ENCODE measurements at places on chromosomes 2 and 18.
A peak's percentile ranks its signal among the peaks of the same experiment; 100 is the strongest.

- no peak for DNase-seq
These were observed 305.7 kb upstream of the PKDCC start for GRCh38 chr2:41741951-41742595.

GRCh38 chr2:207248702-207249377 is 83.1 kb upstream of the KLF7 start:
- DNase-seq: no peak

- DNase-seq: no peak
These were observed 151.5 kb downstream of the ASB1 start for GRCh38 chr2:238578256-238578655.

GRCh38 chr2:55901322-55901721 is 22.3 kb downstream of the EFEMP1 start:
- no peak for DNase-seq

- DNase-seq: no peak
These were observed 75.0 kb downstream of the TMEM247 start for GRCh38 chr2:46554397-46554796.

DNA sequence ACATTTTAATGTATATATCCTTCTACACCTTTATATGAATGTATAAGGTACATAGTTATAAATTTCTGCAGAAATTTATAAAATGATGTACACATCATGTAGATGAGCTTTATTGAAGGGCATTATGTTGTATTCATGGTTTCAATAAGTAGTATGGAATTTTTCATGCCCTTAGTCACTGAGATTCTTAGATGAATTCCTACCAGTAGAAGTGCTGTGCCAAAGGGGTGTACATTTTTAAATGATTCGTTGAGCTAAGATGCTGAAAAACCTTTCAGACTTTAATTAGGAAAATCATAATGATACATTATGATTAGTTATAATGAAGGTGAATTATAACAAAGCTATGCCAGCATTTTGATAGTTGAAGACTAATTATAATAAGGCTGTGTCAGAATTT is 115.2 kb downstream of the ZNF236 start:
- no peak for DNase-seq

GRCh38 chr2:99881901-99882591 is 260.3 kb downstream of the AFF3 start:
- no peak for DNase-seq

DNA sequence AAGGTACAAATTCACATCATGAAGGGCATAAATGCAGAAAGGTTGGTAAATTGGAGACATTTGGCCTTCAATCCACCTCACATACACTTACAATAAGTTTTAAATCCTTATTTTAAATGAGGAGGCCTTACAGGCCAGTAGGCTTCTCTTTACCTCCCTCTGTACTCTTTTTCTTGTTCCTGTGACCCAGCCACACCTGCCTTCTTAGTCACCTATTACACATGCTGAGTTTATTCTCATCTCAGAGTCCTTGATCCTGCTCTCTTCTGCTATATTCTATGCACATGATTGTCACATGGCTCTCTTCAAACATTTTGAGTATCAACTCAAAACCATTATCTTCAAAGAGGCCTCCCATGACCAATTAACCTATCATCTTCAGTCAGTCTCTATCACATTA is 491.5 kb downstream of the SATB2 start:
- no peak for DNase-seq

DNA sequence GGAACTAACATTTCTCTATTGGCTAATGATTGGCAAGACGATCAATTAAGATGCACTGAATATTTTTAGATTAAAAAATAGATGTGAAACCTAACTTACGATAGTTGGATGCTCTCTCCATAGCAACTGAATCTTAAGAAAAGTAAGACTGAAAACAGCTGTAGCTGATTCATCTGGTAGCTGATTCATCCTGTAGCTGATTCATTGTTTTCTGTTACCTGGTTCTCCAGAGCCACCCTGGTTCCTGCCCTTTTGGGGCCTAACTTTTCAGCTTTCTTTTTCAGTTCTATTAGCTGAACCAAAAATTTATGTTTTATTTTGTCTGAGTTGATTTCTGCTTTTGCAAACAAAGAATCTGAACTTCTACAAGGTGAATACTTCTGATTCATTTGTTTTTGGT is 22.7 kb upstream of the SPR start:
- DNase-seq: no peak

GRCh38 chr2:233413559-233414272 is 59.4 kb downstream of the DGKD start:
- no peak for DNase-seq

DNA sequence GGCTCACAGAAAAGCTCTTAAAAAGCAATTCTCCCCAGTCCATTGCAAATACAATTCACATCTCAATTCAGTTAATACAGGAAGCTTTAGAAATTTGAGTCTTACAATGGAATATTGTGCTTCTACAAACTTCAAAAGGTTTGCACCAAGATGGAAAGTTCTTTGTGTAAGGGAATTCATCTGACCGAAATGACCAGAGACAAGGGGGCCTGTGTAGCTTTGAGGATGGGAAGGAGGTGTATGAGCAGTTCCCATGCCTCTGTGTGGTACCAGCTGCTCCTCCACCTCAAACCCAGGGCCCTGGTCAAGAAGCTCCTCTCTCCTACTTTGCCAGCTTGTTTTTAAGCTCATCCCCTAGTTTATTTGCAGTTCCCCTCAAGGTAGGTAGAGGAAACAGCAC is 312.8 kb upstream of the PKDCC start:
- DNase-seq: no peak

GRCh38 chr2:44546459-44547127 is 184.8 kb downstream of the CAMKMT start:
- no peak for DNase-seq

GRCh38 chr2:84393829-84394228 is 65.3 kb downstream of the SUCLG1 start:
- DNase-seq: no peak

GRCh38 chr18:42373584-42373983 is 418.6 kb downstream of the PIK3C3 start:
- DNase-seq: no peak

GRCh38 chr2:60962528-60962927 is 55.0 kb upstream of the PEX13 start:
- DNase-seq: no peak

DNA sequence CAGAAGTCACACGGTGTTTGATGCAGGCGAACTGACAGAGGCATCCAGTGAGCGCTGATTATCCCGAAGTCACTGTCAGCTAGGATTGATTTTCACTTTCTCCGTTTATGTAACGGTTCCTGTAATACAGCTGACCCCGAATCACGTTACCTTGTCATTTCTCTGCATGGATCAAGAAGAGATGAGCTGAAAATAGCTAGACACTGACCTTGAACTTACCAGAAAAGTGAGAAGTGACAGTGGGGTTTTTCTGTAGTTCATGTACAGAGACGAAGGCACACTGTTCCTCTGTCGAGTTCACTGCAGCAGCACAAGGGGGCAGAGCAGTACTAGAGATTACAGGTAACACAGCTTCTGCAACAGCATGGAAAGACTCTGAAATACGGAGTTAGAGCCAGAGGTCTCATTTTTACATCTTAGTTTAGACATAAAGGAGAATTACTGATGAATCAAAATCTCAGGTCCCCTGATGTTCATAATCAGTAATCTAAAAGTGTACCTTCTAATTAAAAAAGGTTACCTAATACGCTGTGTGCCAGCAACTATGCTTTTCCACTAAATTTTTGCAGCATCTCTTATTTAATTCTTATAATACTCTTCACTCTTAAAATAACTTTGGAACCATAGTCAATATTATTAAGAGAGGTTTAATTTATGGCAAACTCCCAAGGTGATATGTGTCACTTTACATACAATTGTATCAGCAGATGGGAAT is 33.1 kb downstream of the ARHGAP15 start:
- peak; percentile 40 for DNase-seq

- no peak for DNase-seq
These were observed 13.0 kb downstream of the MCM6 start for GRCh38 chr2:135863233-135863632.

DNA sequence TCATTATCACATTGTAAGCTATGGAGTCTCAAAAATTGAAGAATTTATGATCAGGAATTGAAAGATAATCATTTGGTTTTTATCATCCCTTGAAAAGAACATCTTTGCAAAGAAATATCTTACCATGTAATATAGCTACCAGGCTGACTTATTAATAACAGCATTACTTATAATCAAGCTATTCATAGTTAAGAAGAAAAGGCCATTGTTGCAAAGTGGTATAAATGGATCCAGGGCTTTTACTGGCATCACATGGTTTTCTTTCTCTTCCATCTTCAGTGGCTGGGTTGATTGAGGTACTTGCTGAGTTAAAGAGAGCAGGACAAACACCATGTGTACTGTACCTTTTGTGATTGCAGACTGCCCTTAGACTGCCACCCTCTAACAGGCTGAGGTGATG is 39.6 kb downstream of the MFSD6 start:
- no peak for DNase-seq

GRCh38 chr2:214410918-214411554 is at the start of gene VWC2L:
TSS of gene VWC2L (plus strand) at chr2:214411054. CDS start at chr2:214414194, 3,140 bp downstream.
- peak; percentile 55 for DNase-seq

- DNase-seq: no peak
These were observed 137.9 kb downstream of the SLC4A3 start for GRCh38 chr2:219765231-219765911.

DNA sequence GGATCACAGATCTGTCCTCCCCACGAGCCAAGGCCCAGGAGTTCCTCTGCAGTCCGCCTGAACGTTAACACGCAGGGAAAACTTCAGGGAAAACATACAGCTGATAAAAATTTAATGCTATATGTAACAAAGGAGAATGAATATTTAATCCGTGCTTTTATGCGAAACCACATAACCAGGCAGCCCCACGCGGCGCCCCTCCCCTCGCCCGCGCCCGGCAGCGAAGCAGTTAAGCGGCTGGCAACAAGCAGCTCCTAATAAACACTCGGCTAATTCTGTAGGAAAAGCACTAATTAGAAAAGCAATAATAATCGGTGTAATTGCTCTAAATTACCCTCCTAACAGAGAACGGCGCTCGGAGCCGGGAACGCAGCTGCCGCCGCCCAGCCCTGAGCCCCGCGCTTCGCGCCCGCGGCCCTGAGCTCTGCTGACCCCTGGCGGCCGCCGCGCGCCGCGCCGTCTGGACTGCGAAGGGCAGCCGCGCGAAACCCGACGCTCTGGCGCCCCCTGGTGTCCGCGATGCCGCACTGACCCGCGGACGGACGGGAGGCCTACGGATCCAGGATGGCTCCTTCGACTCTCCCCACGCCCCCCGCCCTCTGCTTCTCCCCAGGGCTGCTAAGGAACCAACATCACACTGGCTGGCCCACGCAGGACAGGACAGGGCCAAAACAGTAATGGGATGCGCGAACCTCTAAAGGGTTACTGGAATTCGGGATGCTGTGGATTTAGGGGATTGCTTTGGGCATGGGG is 181.4 kb downstream of the SMAD2 start:
- no peak for DNase-seq
